NCI-H1417 treated with DMSO at 0.1 percent for 48 hours (cell line): ENCODE measurements at places on chromosomes 1 and 21.

- no peak for DNase-seq
Measured at GRCh38 chr1:200778766-200779165, 40.1 kb downstream of the CAMSAP2 start.

GRCh38 chr1:190170321-190170720 is 307.3 kb downstream of the BRINP3 start:
- no peak for DNase-seq

DNA sequence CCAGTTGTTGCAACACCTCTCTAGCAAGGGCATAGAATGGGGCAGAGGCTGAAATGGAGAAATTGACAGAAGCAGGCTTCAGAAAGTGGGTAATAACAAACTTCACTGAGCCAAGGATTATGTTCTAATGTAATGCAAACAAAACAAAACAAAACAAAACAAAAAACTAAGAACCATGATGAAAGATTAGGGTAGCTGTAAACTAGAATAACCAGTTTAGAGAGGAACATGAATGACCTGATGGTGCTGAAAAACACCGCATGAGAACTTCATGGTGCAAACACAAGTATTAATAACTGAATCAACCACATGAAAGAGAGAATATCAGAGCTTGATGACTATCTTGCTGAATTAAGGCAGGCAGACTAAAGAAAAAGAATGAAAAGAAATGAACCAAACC is 1707.7 kb downstream of the BRINP3 start:
- DNase-seq, result no peak

DNA sequence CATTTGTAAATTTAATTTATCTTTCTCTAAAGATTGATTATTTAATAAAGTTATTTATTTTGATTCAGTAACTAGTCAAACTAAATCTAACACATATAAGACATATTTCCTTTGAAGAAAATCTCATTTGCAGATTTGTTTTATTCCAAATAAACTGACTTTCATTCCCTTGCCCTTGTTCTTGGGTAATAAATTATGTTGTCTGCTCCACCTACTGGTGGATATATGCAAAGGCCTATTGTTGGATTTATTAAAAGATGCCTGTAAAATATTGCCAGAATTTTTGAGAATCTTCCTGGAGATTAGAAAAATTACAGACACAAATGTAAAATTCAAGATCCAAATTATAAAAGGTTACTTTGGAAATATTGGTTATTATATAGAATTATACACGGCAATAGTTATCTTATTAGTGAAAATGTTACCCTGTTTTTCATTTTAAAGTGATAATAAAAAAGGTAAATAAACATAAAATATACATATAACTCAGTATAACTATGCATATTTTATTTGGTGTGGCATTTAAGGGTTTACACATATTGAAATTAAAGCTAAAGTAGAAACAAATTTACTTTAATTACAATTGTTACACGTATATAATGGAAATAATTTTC is 116.1 kb downstream of the SPATA17 start:
- DNase-seq, result peak; percentile 49

- no peak for DNase-seq
Measured at GRCh38 chr1:100989306-100990077, 36.1 kb downstream of the DPH5 start.

- peak; percentile 28 for DNase-seq
Measured at GRCh38 chr1:89525169-89525855, 683 bp downstream of the LRRC8B start.

GRCh38 chr1:207282496-207283380 is 38.7 kb upstream of the CD55 start:
- DNase-seq, result no peak

- DNase-seq, result no peak
Measured at GRCh38 chr1:75583282-75583681, 27.6 kb downstream of the SLC44A5 start.

GRCh38 chr1:24157918-24158481 is 15.1 kb upstream of the IL22RA1 start:
- DNase-seq, result no peak

GRCh38 chr1:39159224-39160036 is 45.1 kb upstream of the MACF1 start:
- no peak for DNase-seq

DNA sequence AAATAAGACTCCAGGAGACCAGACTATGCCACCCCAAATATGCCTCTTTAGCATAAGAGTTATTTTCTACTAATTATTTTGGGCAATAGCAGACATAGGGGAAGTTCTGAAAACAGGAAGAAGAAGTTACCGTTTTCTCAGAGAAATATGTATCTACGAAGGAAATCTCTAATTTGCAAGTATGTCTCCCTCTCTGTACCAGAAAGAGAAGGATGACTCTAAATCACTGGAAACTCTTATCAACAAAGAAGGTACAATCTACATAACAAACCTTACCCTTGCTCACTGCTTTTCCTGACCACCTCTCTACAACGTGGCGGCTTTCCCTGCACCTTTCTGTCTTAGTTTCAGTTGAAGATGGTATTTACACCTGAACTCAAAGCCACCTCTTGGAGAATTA is 49.0 kb downstream of the OMA1 start:
- DNase-seq, result no peak

GRCh38 chr1:29521438-29521715 is 285.1 kb downstream of the PTPRU start:
- no peak for DNase-seq

DNA sequence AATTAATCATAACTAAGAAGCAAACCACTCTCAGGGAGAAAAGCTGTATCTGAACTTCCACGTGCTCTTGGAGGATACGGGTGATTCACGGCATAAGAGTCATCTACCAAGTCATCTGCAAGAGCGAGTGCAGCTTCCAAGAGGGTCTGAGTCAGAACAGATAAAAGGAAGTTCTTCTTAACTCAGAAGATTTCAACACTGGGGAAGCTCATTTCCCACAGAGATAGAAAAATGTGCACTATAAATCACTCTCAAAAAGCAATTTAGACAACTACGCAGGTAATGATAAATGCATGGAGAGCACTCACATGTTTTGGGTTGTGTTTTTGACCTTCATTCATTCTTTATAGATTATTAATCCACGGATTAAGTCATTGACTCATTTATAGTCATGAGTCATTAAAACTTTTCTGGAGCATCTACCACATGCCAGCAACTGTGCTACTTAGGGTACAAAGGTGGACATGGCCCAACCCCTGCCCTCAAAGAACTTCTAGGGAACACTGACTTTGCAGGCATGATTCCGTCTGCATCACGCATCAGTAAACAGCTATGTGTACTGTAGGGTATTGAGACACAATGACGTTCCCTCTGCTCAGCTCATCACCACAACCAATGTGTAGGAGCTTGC is 20.8 kb downstream of the KCNJ15 start:
- DNase-seq, result no peak

- peak; percentile 98 for DNase-seq
Measured at GRCh38 chr1:149886396-149887195, 12.8 kb upstream of the BOLA1 start.

- peak; percentile 55 for DNase-seq
Measured at GRCh38 chr1:116878804-116879477, 30.8 kb upstream of the PTGFRN start.

- no peak for DNase-seq
Measured at GRCh38 chr1:93694819-93695218, 13.2 kb upstream of the BCAR3 start.

GRCh38 chr1:206472454-206472853 is 2.2 kb downstream of the IKBKE start:
- DNase-seq, result no peak

DNA sequence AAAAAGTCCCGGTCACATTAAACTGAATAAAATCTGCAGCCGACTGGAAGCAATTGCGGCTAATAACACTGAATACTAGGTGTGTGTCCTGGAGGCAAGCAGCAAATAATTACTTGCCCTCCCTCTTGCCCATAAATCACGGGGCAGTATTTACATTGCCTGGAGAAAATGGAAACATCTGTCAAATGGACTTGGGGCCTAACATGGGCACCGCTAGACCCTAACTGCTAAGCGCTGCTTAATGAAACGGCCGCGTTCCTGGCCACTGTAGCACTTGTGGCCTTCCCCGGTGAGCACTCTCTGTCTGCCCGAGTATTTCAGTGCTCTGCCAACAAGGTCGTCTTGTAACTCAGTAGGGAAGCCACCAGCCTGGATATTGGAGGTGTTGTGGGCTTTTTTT is 23.9 kb upstream of the KNCN start:
- peak; percentile 93 for DNase-seq

DNA sequence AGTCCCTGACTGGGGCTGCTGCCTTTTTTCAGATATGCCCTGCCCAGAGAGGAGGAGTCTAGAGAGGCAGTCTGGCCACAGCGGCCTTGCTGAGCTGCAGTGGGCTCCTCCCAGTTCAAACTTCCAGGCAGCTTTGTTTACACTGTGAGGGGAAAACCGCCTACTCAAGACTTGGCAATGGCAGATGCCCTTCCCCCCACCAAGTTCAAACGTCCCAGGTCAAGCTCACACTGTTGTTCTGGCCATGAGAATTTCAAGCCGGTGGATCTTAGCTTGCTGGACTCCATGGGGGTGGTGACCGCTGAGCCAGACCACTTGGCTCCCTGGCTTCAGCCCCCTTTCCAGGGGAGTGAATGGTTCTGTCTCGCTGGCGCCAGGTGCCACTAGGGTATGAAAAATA is 18.3 kb upstream of the C1orf53 start:
- no peak for DNase-seq

DNA sequence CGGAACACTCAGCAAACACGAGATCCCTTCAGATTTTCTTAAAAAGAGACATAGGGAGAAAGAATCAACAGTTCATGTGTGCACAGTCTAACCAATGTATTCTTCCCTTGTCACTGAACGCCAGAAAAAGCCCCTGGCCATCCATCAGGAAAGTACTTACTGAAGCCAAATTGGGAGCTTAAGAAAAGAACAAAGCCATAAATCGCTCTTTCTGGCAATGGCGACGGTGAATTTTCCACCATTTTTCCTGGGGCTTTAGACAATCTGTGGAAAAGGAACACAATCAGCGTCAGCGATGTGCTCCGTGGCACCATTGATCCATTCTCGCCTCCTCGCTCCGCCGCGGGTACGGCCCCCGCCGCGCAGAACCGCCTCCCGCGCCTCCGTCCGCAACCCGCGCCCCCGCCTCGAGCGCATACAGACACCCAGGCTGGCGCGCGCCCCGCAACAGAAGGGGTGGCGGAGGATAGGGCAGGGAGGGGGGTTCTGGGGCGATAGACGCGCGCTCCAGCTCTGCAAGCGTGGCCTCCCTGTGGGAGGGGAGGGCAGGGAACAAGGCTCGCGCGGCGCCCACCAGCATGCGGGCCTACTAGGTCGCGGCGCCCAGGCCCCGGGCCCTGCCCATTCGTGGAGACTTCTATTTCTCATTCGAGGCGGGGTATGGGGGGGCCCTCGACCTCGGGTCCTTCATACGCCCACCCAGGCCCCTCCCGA is 440 bp downstream of the PIGP start:
- DNase-seq, result peak; percentile 78

DNA sequence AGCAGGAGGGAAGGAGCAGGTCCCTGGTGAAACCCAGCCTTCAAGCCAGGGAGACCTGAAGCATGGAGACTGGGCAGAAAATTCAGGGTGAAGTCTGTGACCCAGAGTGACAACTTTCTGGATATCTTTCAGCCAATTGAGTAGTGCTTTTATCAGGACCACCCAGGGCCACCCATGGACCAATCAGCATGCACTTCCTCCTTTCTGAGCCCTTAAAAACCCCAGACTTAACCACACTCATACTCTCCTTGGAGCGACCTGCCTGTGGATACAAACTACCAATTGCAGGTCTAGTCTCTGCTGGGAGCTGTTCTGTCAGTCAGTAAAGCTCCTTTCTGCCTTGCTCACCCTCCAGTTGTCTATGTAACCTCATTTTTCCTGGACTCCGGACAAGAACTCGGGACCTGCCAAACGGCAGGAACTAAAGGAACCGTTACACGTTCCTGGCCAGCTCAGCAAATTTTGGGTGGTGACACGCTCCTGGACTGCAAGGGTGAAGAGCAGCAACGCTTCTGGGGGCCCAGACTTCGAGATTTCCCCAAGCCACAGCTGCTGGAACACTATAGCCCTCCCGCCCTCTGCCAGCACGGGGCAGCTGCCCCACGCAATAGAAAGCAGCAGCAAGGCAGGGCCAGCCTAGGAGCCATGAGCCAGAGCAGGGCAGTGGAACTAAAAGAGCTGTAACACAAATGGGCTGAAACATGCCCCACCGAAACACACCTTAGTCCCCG is 1183.4 kb downstream of the AMY1C start:
- DNase-seq, result no peak

DNA sequence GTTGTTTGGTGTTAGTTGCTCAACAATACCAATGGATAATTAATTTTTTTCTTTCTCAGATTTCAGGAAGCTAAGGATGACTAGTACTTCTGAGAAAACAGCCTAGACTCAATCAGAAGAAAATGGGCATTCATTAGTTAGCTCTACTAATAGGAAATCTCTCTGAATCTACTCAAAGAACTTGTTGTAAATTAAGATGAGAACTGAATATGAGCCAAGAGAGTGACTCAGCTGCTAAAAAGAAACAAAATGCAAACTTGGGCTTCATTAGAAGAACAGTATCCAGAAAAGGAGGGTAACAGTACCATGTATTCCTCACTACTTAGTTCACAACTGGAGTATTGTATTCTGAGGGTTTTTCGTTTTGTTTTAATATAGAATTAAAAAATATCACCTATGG is 12.5 kb downstream of the FOXJ3 start:
- DNase-seq, result no peak

DNA sequence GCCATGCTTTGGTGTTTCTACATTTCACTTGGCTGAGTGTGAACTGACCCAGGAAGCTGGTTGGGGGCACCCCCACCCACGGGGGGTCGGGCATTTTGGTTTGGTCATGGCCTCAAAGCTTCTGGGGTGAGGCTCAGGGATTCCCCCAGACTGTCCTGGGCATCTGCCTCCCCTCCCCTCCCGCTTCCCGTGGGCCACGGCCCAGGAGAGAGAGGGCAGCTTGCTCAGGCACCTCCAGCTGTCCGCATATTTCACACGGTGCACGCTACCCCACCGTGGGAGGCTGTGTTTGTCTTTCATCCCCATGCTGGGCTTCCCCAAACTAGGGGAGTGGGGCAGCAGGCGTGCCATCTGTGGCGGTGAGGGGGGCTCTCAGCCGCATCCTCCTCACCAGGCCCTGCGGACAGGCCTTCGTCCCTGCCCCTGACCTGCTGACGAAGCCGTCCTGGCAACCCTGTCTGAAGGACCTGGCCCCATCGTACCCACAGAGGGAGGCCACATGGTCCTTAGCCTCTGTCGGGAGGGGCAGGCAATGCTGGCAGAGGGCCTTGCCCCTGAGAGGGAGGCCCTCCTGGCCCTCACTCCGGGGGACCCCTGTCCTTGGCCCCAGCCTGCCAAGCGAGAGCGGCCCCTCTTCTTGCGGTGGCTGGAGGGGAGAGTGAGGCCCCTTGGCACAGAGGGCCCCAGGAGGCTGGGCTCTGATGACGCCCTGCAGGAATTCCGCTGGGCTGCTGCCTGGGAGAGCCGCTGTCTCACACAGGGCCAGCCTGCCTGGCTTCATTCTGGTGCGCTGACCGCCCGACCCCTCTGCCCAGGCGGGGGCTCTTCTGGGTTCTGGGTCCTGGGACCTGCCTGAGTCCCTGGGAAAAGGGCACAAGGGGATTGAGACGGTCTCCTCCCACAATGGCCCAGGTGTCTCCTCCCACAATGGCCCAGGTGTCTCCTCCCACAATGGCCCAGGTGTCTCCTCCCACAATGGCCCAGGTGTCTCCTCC is 22.1 kb downstream of the TP73 start:
- no peak for DNase-seq

- DNase-seq, result no peak
Measured at GRCh38 chr1:115332813-115333608, 5.0 kb downstream of the NGF start.

- no peak for DNase-seq
Measured at GRCh38 chr1:145858238-145858900, 512 bp downstream of the PIAS3 start.

GRCh38 chr1:19441048-19441780 is 44.1 kb downstream of the CAPZB start:
- DNase-seq, result no peak

- DNase-seq, result no peak
Measured at GRCh38 chr1:10237157-10237539, 26.8 kb downstream of the KIF1B start.
